ENCODE measurements at places on chromosomes 2 and 18. TPM values are rescaled to one million over a fixed set of nuclear protein-coding genes. Genes with fewer than 3 reads are reported as not detected.

- H3K36me3 ChIP-seq, result peaks cover 24% of the 10 kb centered on the region
- no peaks in the 10 kb centered on the region for H3K27me3 ChIP-seq
- DNase-seq, result no peak
- no peak overlapping the region for H3K4me3 ChIP-seq
Observed at GRCh38 chr2:208320686-208321085, 54.6 kb downstream of the PIKFYVE start.

Gene DNAJC5G
- not detected for total RNA-seq

Gene GRHL1
- 0.27 TPM for total RNA-seq

DNA sequence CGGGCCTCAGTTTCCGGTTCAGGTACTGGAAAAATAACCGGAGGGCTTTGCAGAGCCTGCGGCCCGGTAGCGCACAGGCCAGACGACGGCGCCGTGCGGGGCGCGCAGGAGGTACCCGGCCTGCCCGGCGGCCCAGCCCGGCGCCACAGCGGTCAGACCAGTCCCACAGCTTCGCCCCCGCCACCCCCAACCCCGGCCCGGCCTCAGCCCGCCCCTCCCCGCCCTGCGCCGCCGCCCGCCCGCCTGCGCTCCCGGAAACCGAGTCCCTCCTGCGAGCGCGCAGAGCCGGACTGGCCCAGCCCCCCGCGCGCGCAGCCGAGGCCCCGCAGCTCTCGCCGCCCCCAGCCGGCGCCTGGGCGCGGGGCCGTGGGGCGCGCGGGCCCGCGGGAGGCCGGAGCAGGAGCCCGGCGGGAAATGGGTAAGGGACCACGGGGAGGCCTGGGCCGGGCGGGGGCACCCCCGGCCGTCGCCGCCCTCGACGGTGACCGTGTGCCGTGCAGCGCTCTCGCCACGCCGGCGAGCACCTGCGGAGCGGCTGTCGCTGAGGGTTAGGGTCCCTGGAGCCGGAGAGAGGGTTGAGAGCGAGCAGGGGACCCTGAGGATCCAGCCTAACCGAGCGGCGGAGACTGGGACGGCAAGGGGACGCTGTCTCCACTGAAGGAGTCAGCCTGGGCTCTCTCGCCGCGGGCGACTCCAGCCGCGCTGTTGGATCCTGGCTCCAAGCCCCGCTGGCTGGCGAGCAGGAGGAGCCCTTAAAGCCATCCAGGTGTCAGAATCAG lies 16.5 kb upstream of the PSD4 start:
- peaks cover 19% of the 10 kb centered on the region for H3K4me1 ChIP-seq
- H3K27ac ChIP-seq, result no peak overlapping the region
- H3K36me3 ChIP-seq, result no peaks in the 10 kb centered on the region
- H3K27me3 ChIP-seq, result peaks cover 6% of the 10 kb centered on the region
- H3K4me3 ChIP-seq, result peak overlapping the region; percentile 79

Gene HOXD13
- total RNA-seq, result 1.4 TPM

Gene UGT1A5
- not detected for total RNA-seq

Gene ALPP
- total RNA-seq, result not detected

- no peak for DNase-seq
- H3K27ac ChIP-seq, result no peak overlapping the region
- H3K4me1 ChIP-seq, result no peaks in the 10 kb centered on the region
- H3K4me3 ChIP-seq, result no peak overlapping the region
- H3K36me3 ChIP-seq, result no peaks in the 10 kb centered on the region
Observed at GRCh38 chr2:208153156-208153555, 7.2 kb upstream of the CRYGB start.

DNA sequence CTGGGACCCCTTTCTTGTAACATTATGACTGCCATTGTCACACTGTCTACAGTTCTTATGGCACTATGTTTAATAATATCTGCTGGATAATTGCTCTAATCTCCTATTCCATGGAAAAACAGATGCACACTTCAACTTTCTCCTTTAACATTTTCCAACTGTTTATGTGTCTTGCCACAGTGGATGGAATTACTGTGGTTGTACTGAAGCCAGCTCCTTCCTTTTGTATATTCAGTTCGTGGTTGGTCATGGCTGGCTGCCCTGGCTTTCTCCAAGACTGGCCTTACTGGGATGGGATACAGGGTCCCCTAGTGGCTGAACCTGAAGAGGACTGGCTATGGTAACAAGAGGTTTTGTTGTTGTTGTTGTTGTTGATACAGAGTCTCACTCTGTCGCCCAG lies 113.9 kb downstream of the SS18 start:
- H3K27me3 ChIP-seq, result no peaks in the 10 kb centered on the region
- H3K36me3 ChIP-seq, result no peaks in the 10 kb centered on the region
- no peak overlapping the region for H3K27ac ChIP-seq
- no peaks in the 10 kb centered on the region for H3K4me1 ChIP-seq
- no peak for DNase-seq

DNA sequence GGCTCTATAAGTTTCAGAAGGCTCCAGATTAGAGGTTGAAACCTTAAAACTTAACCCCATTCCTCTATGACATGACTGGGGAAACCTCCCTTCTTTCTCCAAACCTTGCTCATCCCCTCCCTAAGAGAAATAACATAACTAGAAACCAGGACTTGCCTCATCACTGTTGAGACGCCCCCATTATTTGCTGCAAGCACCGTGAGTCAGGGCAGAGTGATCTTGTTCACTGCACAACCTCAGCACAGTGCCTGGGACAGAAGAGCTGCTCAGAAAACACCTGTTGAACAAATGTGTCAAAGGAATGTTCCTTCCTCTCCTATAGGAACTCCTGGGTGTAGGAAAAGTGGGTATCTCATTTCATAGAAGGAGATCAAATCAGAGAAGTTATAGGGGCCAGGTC lies 132.7 kb upstream of the CTAGE1 start:
- no peak overlapping the region for H3K4me3 ChIP-seq
- no peak overlapping the region for H3K27ac ChIP-seq
- H3K4me1 ChIP-seq, result peaks cover 28% of the 10 kb centered on the region
- no peaks in the 10 kb centered on the region for H3K27me3 ChIP-seq
- no peaks in the 10 kb centered on the region for H3K36me3 ChIP-seq

DNA sequence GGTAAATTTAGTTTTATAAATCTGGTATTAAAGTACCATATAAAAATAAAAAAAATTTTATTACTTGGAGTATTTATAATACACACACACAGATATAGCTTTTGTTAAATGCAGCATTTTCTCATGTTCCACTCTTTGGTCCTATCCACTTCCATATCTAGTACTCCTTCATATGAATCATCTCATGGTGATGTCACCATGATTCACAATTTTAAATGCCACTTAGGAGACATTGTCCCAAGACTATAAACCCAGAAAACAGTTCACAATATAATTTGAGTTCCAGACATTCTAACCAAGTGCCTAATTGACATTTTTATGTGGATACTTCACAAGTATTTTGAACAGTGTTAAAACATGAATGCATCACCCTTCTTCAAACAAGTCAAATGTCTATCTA lies 1398.3 kb downstream of the DSC3 start:
- no peak overlapping the region for H3K27ac ChIP-seq
- no peak overlapping the region for H3K4me3 ChIP-seq
- H3K27me3 ChIP-seq, result no peaks in the 10 kb centered on the region
- no peaks in the 10 kb centered on the region for H3K36me3 ChIP-seq
- peaks cover 18% of the 10 kb centered on the region for H3K4me1 ChIP-seq

DNA sequence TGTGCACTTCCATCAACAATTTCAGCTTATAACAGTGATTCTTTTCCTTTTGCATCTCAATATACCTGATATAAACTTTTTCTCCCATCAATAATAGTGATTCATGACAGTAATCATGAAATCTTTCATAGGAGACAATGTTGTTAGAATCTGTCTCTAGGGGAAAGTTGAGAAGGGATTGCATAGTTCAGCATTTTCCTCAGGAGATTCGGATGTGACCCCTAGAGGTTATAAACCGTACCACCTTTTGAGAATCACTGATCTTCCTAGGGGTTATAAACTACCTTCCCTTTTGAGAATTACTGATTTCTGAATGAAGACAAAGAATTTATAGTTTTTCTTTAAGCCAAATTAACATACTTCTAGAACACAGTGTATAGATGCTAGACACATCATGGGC lies 53.0 kb upstream of the GALNT3 start:
- peaks cover 7% of the 10 kb centered on the region for H3K4me1 ChIP-seq
- DNase-seq, result no peak
- H3K4me3 ChIP-seq, result no peak overlapping the region
- H3K27ac ChIP-seq, result no peak overlapping the region
- no peaks in the 10 kb centered on the region for H3K27me3 ChIP-seq
- no peaks in the 10 kb centered on the region for H3K36me3 ChIP-seq

- DNase-seq, result no peak
- no peaks in the 10 kb centered on the region for H3K27me3 ChIP-seq
Observed at GRCh38 chr2:201631041-201631440, 12.3 kb downstream of the TMEM237 start.

- no peaks in the 10 kb centered on the region for H3K27me3 ChIP-seq
- no peak overlapping the region for H3K4me3 ChIP-seq
- no peaks in the 10 kb centered on the region for H3K36me3 ChIP-seq
- H3K27ac ChIP-seq, result no peak overlapping the region
- H3K4me1 ChIP-seq, result no peaks in the 10 kb centered on the region
- DNase-seq, result no peak
Observed at GRCh38 chr2:195388028-195388427, 269.0 kb upstream of the SLC39A10 start.

Gene PXDN
- total RNA-seq, result 403 TPM

DNA sequence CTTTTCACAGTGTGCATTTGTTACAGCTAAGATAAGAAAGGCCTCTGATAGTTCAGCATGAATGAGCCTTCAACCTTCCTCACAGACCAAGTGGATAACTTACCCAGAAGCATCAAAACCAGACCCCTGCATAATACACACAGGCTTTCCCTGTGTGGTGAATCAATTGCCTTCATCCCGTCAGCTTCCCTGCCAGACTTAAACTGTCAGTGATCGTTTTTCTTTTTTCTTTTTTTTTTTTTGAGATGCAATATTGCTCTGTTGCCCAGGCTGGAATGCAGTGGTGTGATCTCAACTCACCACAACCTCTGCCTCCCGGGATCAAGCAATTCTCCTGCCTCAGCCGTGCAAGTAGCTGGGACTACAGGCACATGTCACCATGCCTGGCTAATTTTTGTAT lies 20.5 kb upstream of the SLC35F5 start:
- H3K36me3 ChIP-seq, result no peaks in the 10 kb centered on the region
- H3K4me3 ChIP-seq, result no peak overlapping the region
- H3K27me3 ChIP-seq, result peaks cover 2% of the 10 kb centered on the region
- no peak for DNase-seq

Gene CNDP1
- not detected for total RNA-seq

- peaks cover 5% of the 10 kb centered on the region for H3K27me3 ChIP-seq
- H3K4me1 ChIP-seq, result peaks cover 6% of the 10 kb centered on the region
- no peak for DNase-seq
- no peaks in the 10 kb centered on the region for H3K36me3 ChIP-seq
- H3K27ac ChIP-seq, result no peak overlapping the region
Observed at GRCh38 chr18:24474406-24474805, 14.0 kb downstream of the HRH4 start.

- H3K27me3 ChIP-seq, result no peaks in the 10 kb centered on the region
- peaks cover 48% of the 10 kb centered on the region for H3K4me1 ChIP-seq
- peak overlapping the region; percentile 53 for H3K4me3 ChIP-seq
- peak; percentile 48 for DNase-seq
- peak overlapping the region; percentile 63 for H3K27ac ChIP-seq
Observed at GRCh38 chr18:28905509-28905908, 728.6 kb upstream of the CDH2 start.

Gene OR6B2
- total RNA-seq, result not detected

GRCh38 chr2:28601616-28602015 lies 105.8 kb downstream of the PLB1 start:
- no peak overlapping the region for H3K27ac ChIP-seq
- peaks cover 2% of the 10 kb centered on the region for H3K27me3 ChIP-seq
- H3K4me1 ChIP-seq, result peaks cover 12% of the 10 kb centered on the region
- 0 out of 2 replicates have a peak, but pooled peaks cover 4% of the 10 kb centered on the region for H3K36me3 ChIP-seq
- H3K4me3 ChIP-seq, result no peak overlapping the region

DNA sequence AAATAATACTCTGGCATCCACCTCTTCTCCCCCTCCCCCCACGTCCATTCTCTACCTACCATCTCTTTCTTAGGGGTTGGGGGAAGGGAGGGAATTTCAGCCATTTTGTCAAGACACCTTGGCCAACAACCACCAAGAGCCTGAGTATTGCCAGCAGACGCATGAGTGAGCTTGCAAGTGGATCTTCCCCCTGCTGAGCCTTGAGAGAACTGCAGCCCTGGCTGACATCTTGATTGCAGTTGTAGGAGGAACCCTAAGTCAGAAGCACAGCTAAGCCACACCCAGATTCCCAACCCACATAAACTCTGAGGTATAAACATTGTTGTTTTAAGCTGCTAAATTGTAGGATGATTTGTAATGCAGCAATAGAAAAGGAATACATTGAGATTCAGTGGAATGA lies 165.6 kb downstream of the TMEFF2 start:
- 0 out of 2 replicates have a peak, but pooled peaks cover 5% of the 10 kb centered on the region for H3K4me1 ChIP-seq
- H3K27ac ChIP-seq, result no peak overlapping the region

Gene DLGAP1
- total RNA-seq, result 0.24 TPM

Gene FAM110C
- not detected for total RNA-seq

DNA sequence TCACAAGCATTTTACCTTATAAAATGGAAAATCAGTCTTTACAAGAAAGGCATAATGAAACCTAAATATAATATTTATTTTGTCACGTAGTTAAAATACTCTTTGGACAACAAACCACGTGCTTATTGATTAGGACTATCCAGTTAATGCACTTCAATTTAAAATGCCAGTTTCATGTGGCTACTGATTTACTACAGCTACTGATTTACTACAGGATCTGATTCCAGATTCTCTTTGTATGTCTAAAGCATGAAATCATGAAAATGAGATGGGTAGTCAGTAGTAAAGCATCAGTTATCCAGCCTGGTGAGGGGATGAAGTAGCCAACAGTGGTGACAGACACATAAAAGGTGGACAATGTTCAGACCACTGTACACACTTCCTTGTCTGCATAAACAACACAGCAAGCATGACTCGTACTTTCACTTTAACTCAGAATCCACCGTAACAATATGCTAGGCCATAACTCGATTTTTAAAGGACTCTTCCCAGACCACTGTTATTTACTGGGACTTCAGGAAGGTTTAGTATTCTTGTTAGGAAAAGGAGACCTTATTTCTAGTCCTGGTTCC lies 24.9 kb downstream of the ACAA2 start:
- H3K4me3 ChIP-seq, result peak overlapping the region; percentile 71
- peak overlapping the region; percentile 13 for H3K27ac ChIP-seq

GRCh38 chr2:218671097-218671653 lies 627 bp downstream of the RNF25 start:
- H3K36me3 ChIP-seq, result peaks cover 8% of the 10 kb centered on the region
- H3K4me1 ChIP-seq, result peaks cover 25% of the 10 kb centered on the region
- DNase-seq, result peak; percentile 17
- H3K27me3 ChIP-seq, result no peaks in the 10 kb centered on the region

Gene AQP12B
- not detected for total RNA-seq

Gene CNDP2
- total RNA-seq, result 82.1 TPM

GRCh38 chr2:44245083-44245861 lies 30.0 kb upstream of the SLC3A1 start:
- DNase-seq, result peak; percentile 44
- peak overlapping the region; percentile 44 for H3K4me3 ChIP-seq
- peaks cover 29% of the 10 kb centered on the region for H3K4me1 ChIP-seq
- H3K27ac ChIP-seq, result no peak overlapping the region
- H3K27me3 ChIP-seq, result peaks cover 5% of the 10 kb centered on the region
- H3K36me3 ChIP-seq, result no peaks in the 10 kb centered on the region

GRCh38 chr18:13500227-13500865 lies 226.0 kb downstream of the FAM210A start:
- no peaks in the 10 kb centered on the region for H3K4me1 ChIP-seq
- DNase-seq, result peak; percentile 24
- peaks cover 9% of the 10 kb centered on the region for H3K27me3 ChIP-seq
